Endodermal cell (in vitro differentiated cells): ENCODE measurements at places on chromosomes 4 and X. TPM values are rescaled to one million over a fixed set of nuclear protein-coding genes. Genes with fewer than 3 reads are reported as not detected.

- DNase-seq, result no peak
Observed at GRCh38 chrX:124280294-124280902, 52.1 kb upstream of the TEX13D start.

- no peak for DNase-seq
Observed at GRCh38 chr4:60134099-60134498, 1066.0 kb upstream of the ADGRL3 start.

GRCh38 chrX:150323020-150323419, 40.1 kb upstream of the MAMLD1 start:
- no peak for DNase-seq

DNA sequence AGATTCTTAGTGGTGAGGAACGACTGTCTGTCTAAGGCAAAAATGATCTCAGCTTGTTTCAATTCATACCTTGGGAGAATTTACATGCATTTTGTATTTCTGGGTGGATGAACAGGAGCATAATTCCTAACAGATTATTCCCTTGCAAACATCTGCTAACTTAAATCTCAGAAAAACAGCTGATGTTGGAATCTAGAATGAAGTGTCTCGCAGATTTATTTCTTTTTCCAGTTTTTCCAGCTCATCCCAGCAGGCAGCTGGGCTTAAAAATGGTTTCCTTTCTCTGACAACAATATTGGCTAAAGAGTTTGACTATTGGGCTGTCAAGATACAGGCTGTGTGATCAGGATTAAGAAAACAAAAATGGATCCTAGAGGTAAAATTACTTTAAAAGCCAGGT, 1.1 kb downstream of the LNX1 start:
- DNase-seq, result no peak

The TMSB15B gene
- total RNA-seq, result 21.0 TPM in 2 replicates

DNA sequence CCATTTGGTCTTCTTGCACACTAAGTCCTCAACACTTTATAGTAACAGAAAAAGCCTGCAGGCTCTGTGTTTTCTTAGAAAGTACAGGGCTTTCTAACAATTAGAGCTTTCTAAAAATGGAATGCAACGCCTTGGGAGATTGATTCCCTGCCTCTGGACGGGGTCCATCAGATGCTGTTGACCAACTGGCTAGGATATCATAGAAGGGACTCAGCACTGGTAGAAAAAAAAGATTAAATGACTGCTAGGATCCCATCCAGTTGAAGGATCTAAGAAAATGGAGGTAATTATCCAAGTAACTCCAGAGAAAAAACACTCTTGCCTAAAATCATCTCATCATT, 39.5 kb downstream of the USP46 start:
- no peak for DNase-seq

DNA sequence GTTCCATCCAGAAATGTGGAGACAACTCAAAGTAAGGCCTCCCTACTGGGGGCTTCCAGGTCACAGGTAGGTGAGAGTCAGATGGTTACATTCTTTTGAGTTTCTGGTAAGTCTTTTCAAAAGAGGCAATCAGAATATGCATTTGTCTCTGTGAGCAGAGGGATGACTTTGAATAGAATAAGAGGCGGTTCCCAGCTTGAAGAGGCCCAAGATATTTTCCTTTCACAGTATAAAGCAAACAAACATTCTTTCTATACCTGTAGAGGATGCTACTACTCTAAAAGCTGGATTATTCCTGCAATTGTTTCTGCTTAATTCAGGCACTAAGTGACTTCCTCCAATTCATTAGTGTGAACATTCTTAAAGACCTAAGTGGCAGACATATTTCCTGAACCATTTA, 44.4 kb downstream of the DIAPH2 start:
- DNase-seq, result peak; percentile 57

DNA sequence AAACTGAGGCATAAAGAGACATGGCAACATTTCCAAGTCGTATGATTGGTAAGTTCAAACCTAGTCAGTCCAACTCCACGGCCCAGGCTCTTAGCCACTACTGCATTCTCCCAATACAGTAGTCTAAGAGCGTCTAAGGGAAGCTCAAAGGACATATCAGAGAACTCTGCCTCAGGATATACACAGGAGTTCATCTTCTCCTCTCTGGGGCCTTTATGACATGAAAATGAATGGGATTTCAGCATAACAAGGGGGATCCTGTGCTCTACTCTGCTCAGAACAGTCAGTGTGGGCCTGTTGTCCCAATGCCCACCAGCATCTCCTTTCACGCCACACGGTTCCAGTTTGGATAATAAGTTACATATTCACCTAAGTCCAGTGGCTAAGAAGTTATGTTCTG, 4.2 kb downstream of the GASK1B start:
- DNase-seq, result no peak

The XAGE1A gene
- not detected in 2 replicates for total RNA-seq

DNA sequence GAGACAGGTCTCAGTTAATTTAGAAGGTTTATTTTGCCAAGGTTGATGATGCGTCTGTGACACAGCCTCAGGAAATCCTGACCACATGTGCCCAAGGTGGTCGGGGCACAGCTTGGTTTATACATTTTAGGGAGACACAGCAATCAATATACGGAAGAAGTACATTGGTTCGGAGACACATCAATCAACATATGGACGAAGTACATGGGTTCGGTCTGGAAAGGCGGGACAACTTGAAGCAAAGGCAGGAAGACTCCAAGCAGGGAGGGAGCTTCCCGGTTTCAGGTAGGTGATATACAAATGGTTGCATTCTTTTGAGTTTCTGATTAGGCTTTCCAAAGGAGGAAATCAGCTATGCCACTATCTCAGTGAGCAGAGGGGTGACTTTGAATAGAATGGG, 225.2 kb upstream of the ZFP42 start:
- DNase-seq, result peak; percentile 68

- DNase-seq, result no peak
Observed at GRCh38 chr4:164828955-164829354, 48.0 kb upstream of the APELA start.

DNA sequence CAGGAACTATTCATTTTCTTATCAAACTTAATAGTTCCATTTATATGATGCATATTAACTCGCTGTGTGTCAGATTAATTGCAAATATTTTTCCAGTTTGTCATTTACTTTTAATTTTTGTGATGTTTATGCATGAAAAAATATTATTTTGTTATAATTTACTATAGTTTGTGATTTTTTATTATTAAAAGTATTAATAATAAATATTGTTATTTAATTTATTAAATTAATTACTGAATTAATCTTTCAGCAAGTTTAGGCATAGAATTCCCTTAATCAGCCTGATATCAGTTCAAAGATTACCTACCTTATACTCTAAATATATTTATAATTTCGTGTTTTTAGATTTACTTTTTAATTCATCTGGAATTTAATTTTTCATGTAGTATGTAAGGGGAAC, 15.5 kb upstream of the ATOH1 start:
- DNase-seq, result no peak

- peak; percentile 90 for DNase-seq
Observed at GRCh38 chr4:121252224-121252806, 88.2 kb upstream of the TNIP3 start.

DNA sequence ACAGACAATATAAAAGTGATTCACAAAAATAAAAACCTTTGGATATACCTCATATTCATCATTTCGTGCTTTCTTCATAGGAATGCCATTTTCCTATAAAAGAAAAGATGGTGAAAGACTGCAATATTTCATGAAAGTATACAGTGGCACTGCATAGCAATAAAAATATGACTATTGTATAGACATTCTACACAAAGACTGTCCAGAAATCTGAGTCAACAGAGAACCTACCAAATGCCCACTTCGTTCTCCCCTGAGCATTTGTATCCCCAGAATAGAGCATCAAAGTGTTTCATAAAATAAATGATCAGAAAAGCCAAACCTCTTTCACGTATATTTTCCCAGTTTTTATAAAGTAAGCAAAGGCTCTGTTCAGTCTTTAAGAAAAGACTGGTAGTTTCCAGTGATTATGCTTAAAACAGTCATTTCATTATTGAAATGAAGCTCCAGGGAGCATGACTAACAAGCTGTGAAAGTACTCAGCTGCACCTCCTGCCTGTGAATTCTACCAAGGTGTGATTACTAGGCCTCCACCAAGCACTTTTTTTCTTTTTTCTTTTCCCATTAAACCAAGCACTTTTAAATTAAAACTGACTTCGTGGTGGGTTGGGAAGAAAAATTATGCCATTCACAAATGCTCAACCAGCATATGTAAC, 20.2 kb downstream of the PPA2 start:
- peak; percentile 50 for DNase-seq

DNA sequence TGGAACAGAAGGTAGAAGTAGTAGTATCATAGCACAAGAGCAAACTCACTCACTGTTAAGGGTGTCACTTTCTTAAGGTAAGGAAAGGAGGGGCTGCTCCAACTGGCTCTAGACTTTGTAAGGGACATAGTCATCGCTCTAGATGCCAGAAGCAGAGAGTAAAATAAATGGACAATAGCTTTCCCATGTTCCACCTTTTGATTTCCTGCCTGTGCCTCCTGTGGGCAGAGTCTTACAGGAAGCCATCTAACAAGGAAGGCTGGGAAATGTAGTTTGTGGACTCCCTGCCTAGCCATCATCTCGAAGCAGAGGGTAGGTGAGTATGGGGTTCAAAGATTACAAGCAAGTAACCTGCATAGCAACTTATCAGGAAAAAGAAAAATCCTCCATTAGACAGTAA, 1.7 kb upstream of the METTL14 start:
- peak; percentile 61 for DNase-seq

The TRIML2 gene
- 0.32 to 0.63 TPM (median 0.53 TPM) in 3 replicates for total RNA-seq

The SPOCK3 gene
- total RNA-seq, result 20.9 to 24.4 TPM (median 21.1 TPM) in 3 replicates

DNA sequence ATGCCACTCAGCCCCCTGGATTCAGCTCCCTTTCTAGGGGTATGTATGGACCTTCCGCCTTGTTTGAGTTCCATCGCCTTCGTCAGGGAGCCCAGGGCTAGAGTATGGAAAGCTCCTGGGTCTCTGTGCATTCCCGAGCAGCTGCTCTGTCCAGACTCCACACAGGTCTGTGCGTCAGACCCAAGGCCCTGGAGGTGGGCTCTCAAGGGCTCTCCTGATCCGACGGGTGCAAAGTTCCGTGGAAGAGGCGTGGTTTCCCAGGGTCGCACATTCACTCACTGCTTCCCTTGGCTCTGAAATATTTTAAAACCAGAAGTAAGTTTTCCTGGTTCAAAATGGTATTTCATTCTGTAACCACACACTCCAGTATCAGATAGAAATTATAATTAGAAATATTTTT, 863.2 kb downstream of the TRIML1 start:
- DNase-seq, result no peak

GRCh38 chr4:152363086-152363485, 172.8 kb downstream of the FBXW7 start:
- no peak for DNase-seq

- no peak for DNase-seq
Observed at GRCh38 chr4:81914623-81915022, 442.9 kb upstream of the RASGEF1B start.

- no peak for DNase-seq
Observed at GRCh38 chr4:79679859-79680258, 271.8 kb upstream of the GK2 start.

The AFF2 gene
- 3.7 TPM in 2 replicates for total RNA-seq

The SULT1B1 gene
- 0.05 TPM in 1 of 3 replicates, not detected in the others for total RNA-seq

The SPANXC gene
- not detected in 2 replicates for total RNA-seq

- DNase-seq, result no peak
Observed at GRCh38 chr4:115780835-115781234, 667.4 kb upstream of the NDST4 start.

GRCh38 chr4:114729068-114729738, 130.6 kb downstream of the UGT8 start:
- DNase-seq, result peak; percentile 58

GRCh38 chr4:121096629-121097028, 24.3 kb upstream of the NDNF start:
- no peak for DNase-seq

The HERC5 gene
- total RNA-seq, result 7.3 to 10.1 TPM (median 10.1 TPM) in 3 replicates

GRCh38 chr4:53055274-53055673, 193.2 kb downstream of the RASL11B start:
- DNase-seq, result no peak

The GAGE12F gene
- not detected in 3 replicates for total RNA-seq

DNA sequence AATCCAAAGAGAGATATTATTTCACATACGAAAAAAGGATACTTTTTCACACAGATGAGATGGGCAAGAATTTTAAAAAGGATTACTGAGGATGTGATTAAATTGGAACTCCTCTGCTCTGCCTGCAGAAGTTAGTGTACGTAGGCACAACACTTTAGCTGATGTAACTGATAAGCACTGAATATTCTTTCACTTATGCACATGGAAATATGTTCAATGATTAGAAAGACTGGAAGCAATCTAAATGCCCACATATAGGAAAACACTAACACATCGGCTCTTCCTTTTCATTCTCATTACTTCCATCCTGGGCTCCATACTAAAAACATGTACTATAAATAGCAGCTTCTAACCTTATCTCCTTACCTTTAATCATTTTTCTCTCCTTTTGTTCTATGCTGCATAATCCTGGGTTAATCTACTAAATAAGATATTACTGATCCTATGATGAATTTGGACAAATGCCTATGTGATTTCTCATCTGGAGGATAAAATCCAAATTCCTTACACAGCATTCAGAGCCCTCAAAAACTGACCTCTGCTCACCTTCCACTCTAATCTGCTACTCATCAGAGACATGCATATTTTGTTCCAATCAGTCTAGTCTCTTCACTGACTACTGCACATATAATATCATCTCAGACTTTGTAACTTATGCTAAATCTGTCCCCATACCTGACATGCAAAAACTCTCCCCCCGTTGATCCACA, 197.8 kb downstream of the PDGFC start:
- no peak for DNase-seq

The EVC gene
- total RNA-seq, result 12.9 to 29.0 TPM (median 27.2 TPM) in 3 replicates

DNA sequence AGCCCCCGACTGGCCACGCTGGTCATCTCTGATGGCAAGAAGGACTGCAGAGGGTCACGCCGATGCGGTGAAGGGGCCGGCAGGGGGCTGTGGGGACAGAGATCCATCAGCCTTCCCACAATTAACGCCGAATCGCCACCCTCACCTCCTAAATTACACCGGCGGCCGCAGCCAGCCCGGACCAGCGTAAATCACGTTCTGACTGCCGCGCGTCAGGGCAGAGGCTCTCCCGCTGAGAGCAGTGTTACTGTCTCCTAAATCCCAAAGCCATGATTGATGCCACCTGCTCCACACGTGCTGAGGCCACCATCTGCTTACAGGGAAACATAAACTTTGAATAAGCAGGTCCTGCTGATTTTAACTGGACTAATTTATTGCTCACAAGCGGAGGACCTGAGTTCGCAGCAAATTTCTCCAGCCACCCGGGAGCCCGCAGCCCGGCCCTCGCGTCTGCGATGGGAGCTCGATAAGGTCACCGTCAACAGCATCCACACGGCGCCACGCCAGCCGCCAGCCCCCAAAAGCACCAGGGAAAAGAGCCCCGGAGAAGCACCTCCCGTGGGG, 127.3 kb upstream of the NKX1-1 start:
- no peak for DNase-seq
